PC-9 (cell line): ENCODE measurements at places on chromosomes 12 and 14.

GRCh38 chr12:27504507-27504906, 19.5 kb upstream of the PPFIBP1 start:
- no peak for DNase-seq

DNA sequence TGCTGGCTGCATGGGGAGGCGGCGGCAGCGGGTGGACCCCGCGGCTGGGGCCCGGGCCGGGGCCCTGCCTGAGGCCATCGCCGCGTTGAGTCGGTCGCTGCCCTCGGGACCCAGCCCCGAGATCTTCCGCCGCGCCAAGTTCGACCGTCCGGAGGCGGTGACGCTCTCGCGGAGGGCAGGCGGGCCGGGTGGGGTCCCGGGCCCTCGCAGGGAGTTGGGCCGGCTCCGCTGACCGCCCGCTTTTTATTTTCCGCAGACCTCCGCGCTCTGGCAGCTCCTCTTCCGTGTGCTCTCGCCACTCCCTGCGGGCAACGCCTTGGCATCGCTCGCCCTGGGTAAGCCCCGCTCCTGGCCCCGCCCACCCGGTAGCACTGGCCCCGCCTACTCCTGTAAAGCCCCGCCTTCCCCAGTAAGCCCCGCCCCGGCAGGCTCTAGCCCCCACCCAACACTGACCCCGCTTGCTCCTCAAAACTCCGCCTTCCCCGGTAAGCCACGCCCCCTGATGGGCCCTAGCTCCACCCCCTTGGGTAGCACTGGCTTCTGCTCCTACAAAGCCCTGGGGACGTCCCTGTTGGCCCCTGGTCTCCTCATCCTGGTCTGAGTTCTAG, 424 bp downstream of the TEDC1 start:
- DNase-seq = peak; percentile 74

DNA sequence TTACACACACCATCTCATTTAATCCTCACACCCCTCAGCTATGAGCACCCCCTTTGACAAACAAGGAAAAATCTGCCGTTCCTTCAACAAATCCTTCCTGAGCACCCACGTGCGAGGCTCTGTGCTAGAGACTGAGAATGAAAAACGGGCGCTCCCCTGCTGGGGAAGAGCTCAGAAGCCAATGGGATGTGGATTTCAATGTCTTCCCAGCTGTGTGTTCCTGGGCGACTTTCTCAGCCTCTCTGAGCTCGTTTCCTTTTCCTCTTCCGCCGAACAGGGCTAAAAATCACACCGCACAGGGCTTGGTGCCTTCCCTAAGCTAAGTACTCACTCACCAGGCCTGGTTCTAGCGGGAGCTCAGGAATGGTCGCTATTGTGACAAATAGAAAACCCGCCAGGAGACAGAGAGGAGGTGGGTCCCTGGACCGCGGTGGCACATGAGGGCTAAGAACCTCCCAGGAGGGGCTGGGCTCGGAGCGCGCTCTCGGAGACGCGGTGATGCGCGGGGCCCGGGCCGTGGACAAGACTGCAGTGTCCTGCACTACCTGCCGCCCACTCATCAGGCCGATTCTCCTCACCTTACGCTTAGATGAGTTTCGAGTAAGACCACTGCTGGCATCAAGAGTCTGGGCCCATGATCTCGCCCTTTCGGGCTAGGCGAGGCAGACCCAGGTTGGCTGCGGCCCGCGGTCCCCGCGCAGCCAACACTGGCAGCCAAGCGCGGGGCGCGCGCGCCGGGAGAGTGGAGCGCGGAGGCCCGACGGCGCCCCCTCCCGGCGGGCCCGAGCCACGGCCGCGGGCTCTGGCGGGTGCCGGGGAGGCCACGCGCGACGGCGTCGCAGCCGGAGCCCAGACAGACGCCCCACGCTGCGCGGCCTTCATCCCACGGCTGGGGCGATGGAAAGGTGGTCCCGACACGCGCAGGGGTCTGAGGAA, 17.0 kb downstream of the ZDHHC22 start:
- peak; percentile 81 for DNase-seq

GRCh38 chr12:67318786-67319185, 49.6 kb downstream of the CAND1 start:
- DNase-seq = no peak

DNA sequence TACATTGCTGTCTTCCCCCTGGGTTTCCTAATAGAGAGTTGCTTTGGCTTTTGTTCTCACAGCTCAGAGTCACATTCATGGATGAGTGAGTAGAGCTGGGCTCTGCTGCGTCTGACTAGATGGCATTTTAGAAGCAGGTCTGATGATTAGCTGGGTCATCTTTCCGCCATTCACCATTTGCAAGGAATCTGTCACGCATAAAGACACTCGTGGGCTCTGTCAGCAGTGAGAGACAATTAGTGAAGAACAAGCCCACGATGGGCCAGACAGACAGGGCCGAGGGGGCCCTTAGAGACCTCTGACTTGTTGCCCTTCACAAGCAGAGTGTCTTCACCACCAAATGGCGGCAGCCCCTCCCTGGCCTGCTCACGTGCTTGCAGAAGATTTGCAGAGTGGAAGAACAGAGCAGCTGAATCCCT, 175.0 kb downstream of the CRADD start:
- DNase-seq = no peak

DNA sequence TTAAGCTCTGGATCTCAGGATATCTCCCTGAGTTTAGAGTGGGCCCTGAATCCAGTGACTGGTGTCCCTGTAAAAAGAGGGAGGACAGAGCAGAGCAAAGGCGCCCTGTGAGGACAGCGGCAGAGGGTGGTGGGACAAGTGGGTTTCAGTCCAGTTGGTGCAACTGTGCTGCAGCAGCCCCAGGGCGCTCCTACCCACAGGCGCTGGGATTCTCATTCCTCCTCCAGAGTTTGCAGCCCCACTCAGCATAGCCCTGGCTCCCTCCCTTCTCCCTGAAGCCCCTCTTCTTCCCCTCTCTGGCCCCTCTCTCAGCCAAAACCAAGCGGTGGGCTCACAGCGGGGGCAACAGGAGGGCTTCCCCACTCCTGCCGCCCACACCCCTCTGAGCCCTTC, 1.6 kb downstream of the TMEM179 start:
- no peak for DNase-seq

- no peak for DNase-seq
Measured at GRCh38 chr12:49672301-49673217, 34.6 kb downstream of the FMNL3 start.

- DNase-seq = no peak
Measured at GRCh38 chr12:51306507-51306906, 17.5 kb downstream of the BIN2 start.
